Endothelial cell of umbilical vein (primary cell): ENCODE measurements at places on chromosomes 5 and 9. TPM values are rescaled to one million over a fixed set of nuclear protein-coding genes. Genes with fewer than 3 reads are reported as not detected.

TLR4 gene
- 12.2 and 18.2 TPM in 2 replicates for polyA plus RNA-seq

GRCh38 chr9:120212853-120213200, 367.1 kb downstream of the CDK5RAP2 start:
- no peak overlapping the region for H3K4me3 ChIP-seq
- no peak overlapping the region for H3K27ac ChIP-seq
- no peak for DNase-seq
- no peaks in the 10 kb centered on the region for H3K36me3 ChIP-seq
- no peaks in the 10 kb centered on the region for H3K27me3 ChIP-seq

GRCh38 chr9:130186839-130187522, 14.8 kb downstream of the NCS1 start:
- no peak overlapping the region for H3K4me3 ChIP-seq
- no peaks in the 10 kb centered on the region for H3K4me1 ChIP-seq
- no peak overlapping the region for H3K27ac ChIP-seq
- DNase-seq: no peak
- no peaks in the 10 kb centered on the region for H3K27me3 ChIP-seq

DNA sequence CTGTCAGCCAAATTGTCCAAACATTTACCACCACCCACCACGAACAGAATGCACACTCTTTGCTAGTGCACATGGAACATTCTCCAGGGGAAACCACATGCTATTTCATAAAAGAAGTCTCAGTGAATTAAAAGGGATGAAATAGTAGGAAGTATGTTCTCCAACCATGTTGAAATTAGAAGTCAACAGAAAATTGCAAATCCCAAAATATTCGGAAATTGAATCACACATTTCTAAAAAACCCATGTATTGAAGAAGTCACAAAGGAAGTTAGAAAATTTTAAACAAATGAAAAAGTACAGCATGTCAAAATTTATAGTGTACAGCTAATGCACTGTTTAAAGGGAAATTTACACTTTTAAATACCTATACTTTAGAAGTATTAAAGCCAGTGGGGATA, 50.8 kb downstream of the TGFBR1 start:
- no peak overlapping the region for H3K4me3 ChIP-seq

RASGRF2 gene
- polyA plus RNA-seq: 0.41 and 0.53 TPM in 2 replicates

GRCh38 chr9:34552606-34552981, 29.8 kb upstream of the ENHO start:
- H3K27ac ChIP-seq: no peak overlapping the region
- DNase-seq: no peak
- H3K4me1 ChIP-seq: no peaks in the 10 kb centered on the region
- H3K4me3 ChIP-seq: no peak overlapping the region
- H3K27me3 ChIP-seq: no peaks in the 10 kb centered on the region

TNFSF15 gene
- 7.3 and 8.4 TPM in 2 replicates for polyA plus RNA-seq

- no peaks in the 10 kb centered on the region for H3K4me1 ChIP-seq
- no peak for DNase-seq
- H3K27me3 ChIP-seq: peaks cover 10% of the 10 kb centered on the region
- no peaks in the 10 kb centered on the region for H3K36me3 ChIP-seq
Measured at GRCh38 chr5:135158314-135158697, 124.3 kb upstream of the PITX1 start.

GRCh38 chr9:99966716-99967115, 60.3 kb downstream of the STX17 start:
- peaks cover 6% of the 10 kb centered on the region for H3K4me1 ChIP-seq
- H3K27ac ChIP-seq: no peak overlapping the region

DNA sequence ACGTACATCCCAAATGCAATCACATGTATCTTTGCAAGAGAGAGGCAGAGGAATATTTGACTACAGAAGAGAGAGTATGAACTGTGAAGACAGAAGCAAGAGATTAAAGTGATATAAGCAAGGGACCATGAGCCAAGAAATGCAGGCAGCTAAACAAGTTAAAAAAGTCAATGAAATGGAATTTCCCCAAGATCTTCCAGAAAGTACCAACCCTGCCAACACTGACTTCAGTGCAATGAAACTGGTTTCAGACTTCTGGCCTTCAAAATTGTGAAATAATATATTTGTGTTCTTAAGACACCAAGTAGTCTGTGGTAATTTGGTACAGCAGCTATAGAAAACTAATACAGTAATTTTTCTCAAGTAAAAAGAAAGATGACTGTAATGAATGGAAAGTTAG, 20.9 kb downstream of the FOXI1 start:
- H3K4me1 ChIP-seq: peaks cover 2% of the 10 kb centered on the region
- no peak for DNase-seq
- no peak overlapping the region for H3K27ac ChIP-seq
- H3K4me3 ChIP-seq: no peak overlapping the region
- H3K36me3 ChIP-seq: no peaks in the 10 kb centered on the region

DNA sequence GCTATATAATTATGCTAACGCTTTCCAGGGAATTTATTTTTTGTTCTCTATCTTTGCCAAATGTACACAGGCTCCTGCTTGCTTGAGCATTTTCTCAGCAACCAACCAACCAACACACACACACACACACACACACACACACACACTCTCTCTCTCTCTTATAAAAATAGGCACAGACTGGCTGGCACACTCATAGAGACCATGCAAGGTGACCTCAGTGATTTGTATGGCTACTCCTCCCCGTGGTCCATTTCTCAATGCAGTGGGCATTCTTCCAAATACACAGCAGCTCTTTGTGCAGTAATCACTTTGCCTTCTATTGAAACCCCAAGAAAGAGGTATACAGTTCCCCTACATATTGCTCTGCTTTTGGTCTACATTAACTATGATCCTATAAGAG, 416.0 kb downstream of the MAN2A1 start:
- no peaks in the 10 kb centered on the region for H3K36me3 ChIP-seq
- no peaks in the 10 kb centered on the region for H3K27me3 ChIP-seq
- no peak overlapping the region for H3K27ac ChIP-seq
- H3K4me1 ChIP-seq: no peaks in the 10 kb centered on the region
- no peak overlapping the region for H3K4me3 ChIP-seq

CETN3 gene
- polyA plus RNA-seq: 0.92 and 2.2 TPM in 2 replicates
